ENCODE measurements at places on chromosomes 4 and X.

- no peak for DNase-seq
Measured at GRCh38 chr4:166311169-166311568, 438.1 kb downstream of the TLL1 start.

GRCh38 chrX:55220119-55220794 is at the start of gene PAGE5:
PAGE5 (plus strand) TSS chrX:55220346; CDS start chrX:55221383, 1,037 bp downstream.
- no peak for DNase-seq

- no peak for DNase-seq
Measured at GRCh38 chr4:86536151-86536550, 58.0 kb upstream of the PTPN13 start.

GRCh38 chr4:6562931-6563901 is 11.8 kb upstream of the MAN2B2 start:
- DNase-seq: no peak

DNA sequence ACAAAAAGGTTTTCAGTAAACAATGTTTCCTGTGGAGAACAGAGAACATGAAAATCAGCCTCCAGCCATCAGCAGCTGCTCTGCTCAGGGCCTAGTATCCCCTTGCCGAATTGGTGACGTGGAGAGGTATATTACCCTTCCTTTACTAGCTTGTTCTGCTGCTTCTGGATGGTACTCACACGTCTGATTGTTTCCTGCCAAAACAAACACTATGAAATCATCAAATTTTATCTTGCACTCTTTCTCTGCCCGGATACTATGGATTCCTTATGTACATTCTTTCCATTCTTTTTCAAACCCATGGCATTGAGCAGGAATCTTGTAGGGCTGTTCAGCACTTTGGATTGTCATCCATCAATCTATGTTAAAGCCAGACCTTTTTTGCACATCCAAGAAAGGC is 18.8 kb upstream of the METAP1 start:
- no peak for DNase-seq

All from CD14-positive monocyte (primary cell).